NCI-H146 (cell line): ENCODE measurements at places on chromosomes 2 and 18.

GRCh38 chr2:233800208-233800607 is 22.1 kb downstream of the MROH2A start:
- DNase-seq = no peak

GRCh38 chr18:44537526-44537925 is 143.2 kb upstream of the SETBP1 start:
- DNase-seq = no peak

GRCh38 chr2:76851000-76851399 is 671.2 kb downstream of the LRRTM4 start:
- peak; percentile 4 for DNase-seq

GRCh38 chr2:216424274-216424673 is 12.0 kb downstream of the SMARCAL1 start:
- no peak for DNase-seq

- peak; percentile 68 for DNase-seq
Observed at GRCh38 chr18:58412844-58413666, 215.8 kb downstream of the ALPK2 start.

DNA sequence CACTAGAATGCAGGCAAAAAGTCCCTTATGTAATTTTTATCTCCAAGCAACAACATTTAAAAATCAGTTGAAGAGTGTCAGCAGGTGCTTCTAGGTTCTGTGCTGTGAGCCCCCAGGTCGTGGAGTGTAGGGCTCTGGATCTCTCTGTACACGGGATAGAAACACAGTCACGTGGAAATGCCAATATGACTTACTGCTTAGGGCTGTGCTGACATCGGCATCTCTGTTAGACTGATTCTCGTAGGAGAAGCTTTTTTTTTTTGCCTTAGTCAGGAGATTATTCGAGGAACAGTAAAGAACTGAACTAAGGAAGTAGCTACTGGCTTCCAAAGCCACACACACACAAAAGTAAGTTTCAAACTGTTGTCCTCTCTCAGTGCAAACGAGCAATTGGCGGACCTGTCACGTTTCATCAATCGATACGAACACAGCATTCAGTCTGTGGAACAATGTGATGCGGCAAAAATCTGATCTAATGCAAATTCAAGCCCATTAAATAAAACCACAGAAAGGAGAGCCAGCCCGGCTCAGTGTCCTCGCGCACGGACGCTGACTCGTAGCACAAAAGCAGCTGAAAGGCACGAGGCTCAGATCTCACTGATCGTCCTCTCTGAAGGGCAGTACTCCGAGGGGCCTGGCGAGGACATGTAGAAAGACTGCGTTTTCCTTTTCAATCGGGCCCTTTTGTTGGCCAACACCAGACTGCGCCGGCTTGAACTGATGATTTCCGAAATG is 41.5 kb downstream of the PRELID3A start:
- no peak for DNase-seq
